H1 (cell line): ENCODE measurements at places on chromosomes 12 and 14. TPM values are rescaled to one million over a fixed set of nuclear protein-coding genes. Genes with fewer than 3 reads are reported as not detected.

DNA sequence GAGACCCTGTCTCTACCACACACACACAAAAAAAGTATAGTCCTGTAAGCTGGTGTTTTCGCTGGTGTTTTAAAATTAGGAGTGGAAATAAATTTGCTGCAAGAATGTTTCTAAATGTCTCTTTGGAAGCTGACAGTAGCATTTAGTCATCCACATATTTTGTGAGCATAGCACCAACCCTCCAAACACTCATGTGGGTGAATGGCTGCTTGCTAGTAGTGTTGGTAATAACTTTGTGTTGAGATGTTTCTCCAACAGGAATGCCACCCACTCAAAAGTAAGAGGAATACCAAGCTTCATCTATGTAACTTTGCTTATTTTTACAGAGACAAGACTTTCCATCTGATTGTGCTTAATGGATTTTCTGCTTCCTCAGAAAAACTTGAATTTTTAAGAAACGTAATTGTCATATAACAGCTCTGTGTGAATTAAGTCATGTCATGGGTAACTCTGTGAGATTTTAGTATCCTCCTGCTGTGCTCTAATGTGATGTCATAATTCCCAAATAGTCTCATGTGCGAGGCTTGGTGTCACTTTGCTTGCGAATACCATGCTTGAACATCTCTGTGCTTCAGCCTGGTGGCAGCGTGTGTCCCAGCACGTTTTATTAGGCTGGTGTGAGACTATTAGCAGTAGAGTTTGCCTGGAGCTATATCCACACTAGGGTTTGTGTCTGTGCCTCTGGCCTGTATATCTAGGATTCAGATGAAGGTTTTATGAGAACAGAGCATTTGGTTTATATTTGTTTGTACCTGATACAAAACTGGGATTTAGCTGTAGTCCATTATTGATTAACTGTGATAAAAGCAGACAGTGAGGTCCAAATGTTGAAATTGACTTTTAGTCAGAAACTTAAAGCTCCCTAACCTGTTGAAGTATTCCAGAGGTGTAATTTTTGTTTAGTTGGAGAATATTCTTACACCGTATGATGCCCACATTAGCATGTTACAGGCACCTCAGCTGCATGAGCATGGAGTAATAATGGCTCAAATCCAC lies 80.5 kb downstream of the FBXW8 start:
- H3K27me3 ChIP-seq, result no peaks in the 10 kb centered on the region
- peaks cover 6% of the 10 kb centered on the region; the same call in 1 of the 2 replicates for H3K36me3 ChIP-seq

Gene RIMBP2
- total RNA-seq, result 0.31 and 0.65 TPM in 2 replicates

GRCh38 chr14:93104961-93105360 lies 10.8 kb downstream of the ITPK1 start:
- no peak overlapping the region for H3K4me3 ChIP-seq
- H3K36me3 ChIP-seq, result no peaks in the 10 kb centered on the region
- no peak for DNase-seq

DNA sequence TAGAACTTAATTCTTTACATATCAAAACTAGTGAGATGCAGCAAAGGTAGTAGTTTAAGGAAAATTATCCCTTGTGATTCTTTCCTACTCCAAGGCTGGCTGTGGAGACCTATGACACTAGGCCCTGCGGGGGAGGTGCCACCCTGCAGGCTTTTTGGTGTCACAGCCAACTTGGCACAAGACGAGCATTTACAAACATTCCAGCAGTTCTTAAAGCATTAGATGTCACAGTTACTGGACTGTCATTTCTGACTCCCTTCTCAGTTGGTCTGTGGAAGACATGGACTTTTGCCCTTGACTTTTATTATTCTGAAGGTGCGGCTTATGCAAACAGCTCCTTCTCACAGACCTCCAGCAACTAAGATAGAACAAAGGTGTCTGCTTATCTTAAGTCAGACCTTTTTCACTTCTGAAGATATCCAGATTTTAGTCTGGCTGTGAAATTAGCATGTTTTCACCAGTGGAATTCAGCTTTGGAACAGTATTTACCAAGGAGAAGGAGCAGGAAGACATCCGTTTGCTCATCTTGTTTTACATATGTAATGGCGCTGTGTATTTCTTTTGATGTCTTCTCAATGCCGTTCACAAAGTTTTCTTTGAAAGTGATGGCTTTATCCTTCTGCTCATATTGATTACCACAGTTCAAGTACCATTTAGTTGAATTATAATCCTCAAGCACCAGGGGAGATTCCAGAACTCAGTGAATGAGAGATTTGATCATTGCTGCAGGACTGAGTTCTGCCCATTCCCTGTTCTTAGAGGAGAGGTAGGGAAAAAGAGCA lies 17.9 kb downstream of the SRGAP1 start:
- no peak overlapping the region for H3K4me3 ChIP-seq
- no peak overlapping the region for H3K27ac ChIP-seq

Gene BLOC1S1
- 84.3 and 91.1 TPM in 2 replicates for total RNA-seq

DNA sequence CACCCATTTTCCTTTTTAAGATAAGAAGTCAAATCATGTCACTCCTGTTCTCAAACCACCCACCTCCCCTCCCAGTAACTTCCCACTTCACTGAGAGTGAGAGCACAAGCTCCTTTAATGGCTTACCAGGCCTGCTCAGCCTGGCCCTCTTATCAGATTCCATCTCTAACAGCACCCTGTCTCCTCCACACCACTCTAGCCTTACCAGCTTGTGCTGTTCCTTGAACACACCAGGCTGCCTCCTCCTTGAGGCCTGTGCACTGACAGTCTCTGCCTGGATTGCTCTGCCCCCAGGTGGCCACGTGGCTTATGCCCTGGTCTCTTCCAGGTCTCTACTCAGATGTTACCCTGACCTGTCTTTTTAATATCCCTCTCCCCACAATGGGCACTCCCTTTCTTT lies 40.1 kb upstream of the EVL start:
- H3K4me3 ChIP-seq, result no peak overlapping the region
- no peaks in the 10 kb centered on the region for H3K4me1 ChIP-seq

DNA sequence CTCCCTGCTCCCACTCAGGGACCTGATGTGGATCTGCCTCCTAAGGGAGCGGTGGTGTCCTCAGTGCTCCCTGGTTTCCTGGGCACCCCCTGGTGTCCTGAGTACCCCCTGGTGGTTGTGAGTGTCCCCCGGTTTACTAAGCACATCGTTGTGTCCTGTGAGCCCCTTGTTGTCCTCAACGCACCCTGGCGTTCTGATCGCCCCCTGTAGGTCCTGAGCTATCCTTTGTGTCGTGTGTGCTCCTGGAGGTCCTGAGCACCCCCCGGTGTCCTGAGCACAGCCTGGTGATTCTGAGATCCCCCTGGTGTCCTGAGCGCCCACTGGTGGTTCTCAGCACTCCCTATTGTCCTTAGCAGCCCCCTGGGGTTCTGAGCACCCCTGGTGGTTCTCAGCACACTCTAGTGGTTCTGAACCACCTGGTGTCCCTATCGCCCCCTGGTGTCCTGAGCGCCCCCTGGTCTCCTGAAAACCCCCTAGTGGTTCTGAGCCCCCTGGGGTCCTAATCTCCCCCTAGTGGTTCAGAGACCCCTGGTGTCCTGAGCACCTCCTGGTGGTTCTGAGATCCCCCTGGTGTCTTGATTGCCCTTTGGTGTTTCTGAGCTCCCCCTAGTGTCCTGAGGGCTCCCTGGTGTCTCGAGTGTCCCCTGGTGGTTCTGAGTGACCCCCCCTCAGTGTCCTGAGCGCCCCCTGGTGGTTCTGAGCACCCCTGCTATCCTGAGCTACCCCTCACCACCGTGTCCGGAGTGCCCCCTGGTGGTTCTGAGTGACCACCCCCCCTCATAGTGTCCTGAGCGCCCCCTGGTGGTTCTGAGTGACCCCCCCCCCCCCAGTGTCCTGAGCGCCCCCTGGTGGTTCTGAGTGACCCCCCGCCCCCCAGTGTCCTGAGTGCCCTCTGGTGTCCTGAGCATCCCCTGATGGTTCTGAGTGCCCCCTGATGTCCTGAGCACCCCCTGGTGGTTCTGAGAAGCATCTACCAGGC lies 615.1 kb downstream of the TMEM121 start:
- no peaks in the 10 kb centered on the region for H3K27me3 ChIP-seq
- no peak for DNase-seq
- H3K4me1 ChIP-seq, result no peaks in the 10 kb centered on the region
- no peak overlapping the region for H3K4me3 ChIP-seq

GRCh38 chr14:61183196-61183885 lies 97.8 kb downstream of the TMEM30B start:
- no peak overlapping the region for H3K4me3 ChIP-seq
- H3K36me3 ChIP-seq, result no peaks in the 10 kb centered on the region
- no peaks in the 10 kb centered on the region for H3K27me3 ChIP-seq
- H3K27ac ChIP-seq, result no peak overlapping the region
- no peak for DNase-seq
- H3K4me1 ChIP-seq, result no peaks in the 10 kb centered on the region

- H3K4me3 ChIP-seq, result no peak overlapping the region
- peaks cover 22% of the 10 kb centered on the region for H3K27me3 ChIP-seq
- H3K4me1 ChIP-seq, result no peaks in the 10 kb centered on the region
- H3K27ac ChIP-seq, result no peak overlapping the region
- no peaks in the 10 kb centered on the region for H3K36me3 ChIP-seq
Observed at GRCh38 chr12:130147875-130148596, 14.2 kb upstream of the FZD10 start.

Gene ZNF641
- 6.2 and 7.8 TPM in 2 replicates for total RNA-seq

Gene USP15
- total RNA-seq, result 37.2 and 38.6 TPM in 2 replicates

Gene GLIPR1L1
- total RNA-seq, result 1.7 and 2.0 TPM in 2 replicates

DNA sequence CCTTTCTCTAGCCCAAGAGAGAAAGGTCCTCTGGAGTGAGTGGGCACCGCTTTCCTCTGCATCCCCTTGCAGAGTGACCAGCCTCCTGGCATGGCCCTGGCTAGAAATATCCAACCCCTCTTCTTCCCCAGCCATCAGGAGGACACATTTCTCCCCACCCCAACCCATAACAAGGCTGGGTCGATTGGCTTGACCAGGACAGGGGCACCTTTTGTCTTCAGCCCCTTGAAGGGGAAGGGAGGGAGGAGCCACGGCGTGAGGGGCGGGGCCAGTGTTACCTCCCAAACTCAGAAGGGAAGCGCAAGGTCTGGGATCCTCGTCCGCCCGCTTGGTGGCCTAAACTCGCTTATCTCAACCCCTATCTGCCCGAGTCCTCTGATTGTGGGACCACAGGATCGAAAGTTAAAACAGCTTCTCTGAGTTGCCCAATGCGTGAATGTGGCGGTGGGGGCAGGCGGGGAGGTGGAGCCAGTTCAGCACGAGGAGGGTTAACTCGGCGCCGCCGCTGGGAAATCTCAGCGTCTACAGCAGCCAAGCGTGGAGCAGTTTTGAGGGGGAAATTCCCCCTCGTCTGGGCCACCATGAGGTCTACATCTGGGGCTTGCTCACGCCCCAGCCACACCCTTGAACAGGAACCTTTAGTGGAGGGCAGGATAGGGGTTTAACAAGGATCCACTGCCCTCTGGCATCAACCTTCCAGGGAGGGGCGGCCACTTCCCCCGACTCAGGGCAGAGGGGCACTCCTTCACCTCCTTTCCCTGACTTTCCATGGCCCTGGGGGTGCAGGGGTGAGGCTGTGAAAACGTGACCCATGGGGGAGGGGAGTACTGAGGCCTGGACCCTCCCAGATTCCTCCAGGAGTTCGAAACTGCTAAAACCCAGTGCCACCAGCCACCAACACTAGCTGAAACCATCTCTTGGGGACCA lies 795 bp downstream of the STAT6 start:
- H3K4me3 ChIP-seq, result peak overlapping the region; percentile 5
- H3K4me1 ChIP-seq, result peaks cover 10% of the 10 kb centered on the region
- peak; percentile 93 for DNase-seq
- no peaks in the 10 kb centered on the region for H3K27me3 ChIP-seq

DNA sequence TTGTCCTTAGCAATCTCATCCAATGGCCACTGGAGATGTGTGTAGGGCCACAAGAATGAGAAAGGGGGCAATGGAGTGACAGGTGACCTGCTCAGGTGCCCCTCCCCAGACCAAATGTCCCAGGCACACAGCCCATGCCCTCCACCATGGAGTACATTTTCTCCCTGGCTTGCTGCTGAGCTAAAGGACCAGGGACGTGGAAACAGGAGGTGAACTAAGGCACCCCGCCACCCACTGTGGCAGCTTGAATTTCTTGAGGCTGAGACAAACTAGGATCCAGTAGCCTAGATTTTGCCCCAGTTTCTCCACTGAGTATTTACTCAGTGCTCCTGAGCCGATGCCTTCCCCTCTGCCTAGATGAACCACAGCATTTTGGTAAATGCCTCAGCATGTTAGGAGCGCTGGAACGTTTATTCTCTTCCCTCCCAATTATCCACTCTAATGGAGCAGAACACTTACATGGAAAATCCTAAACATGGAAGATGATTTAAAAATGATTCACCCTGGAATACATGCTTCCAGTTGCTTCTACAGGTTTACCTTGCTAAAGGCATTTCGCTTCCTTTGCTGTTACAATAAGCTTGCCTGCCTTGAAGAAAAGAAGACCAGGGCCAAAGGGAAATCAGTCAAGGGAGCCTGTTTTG lies 198.0 kb downstream of the ZFP36L1 start:
- H3K4me3 ChIP-seq, result no peak overlapping the region
- peaks cover 1% of the 10 kb centered on the region; the same call in 1 of the 2 replicates for H3K4me1 ChIP-seq
- DNase-seq, result no peak
- H3K36me3 ChIP-seq, result no peaks in the 10 kb centered on the region

DNA sequence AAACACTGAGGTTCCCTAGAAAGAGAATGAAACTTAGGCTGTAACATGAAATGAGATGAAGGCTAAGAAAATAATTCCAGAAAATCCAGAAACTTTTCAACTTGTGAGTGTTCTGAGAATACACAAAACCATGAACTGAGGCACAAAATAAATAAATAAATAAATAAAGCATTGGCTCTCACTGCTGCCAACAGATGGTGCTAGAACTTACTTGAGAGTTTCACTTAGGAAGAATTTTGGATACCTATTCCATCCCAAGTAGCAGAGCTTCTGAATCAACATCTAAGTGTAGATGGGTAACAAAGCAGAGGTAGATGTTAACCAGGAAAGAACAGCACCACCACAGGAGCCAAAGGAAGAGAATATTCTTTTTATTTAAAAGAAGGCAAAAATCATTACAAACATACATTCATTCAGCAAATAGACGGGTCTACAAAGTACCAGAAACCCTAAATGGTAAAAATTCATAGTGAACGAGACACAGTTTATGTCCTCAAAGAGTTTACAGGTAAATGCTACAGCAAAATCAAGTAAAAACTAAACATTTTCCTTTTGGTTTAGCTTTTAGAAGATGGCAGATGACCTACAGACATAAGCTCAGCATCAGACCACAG lies 16.7 kb downstream of the EPS8 start:
- H3K36me3 ChIP-seq, result no peaks in the 10 kb centered on the region
- H3K4me1 ChIP-seq, result peaks cover 2% of the 10 kb centered on the region; the same call in 1 of the 2 replicates
- H3K27ac ChIP-seq, result no peak overlapping the region
- H3K4me3 ChIP-seq, result no peak overlapping the region
- H3K27me3 ChIP-seq, result no peaks in the 10 kb centered on the region
- no peak for DNase-seq

GRCh38 chr14:95025218-95025617 lies 132.1 kb downstream of the DICER1 start:
- no peak for DNase-seq
- no peak overlapping the region for H3K27ac ChIP-seq
- H3K4me3 ChIP-seq, result no peak overlapping the region
- H3K4me1 ChIP-seq, result no peaks in the 10 kb centered on the region
- no peaks in the 10 kb centered on the region for H3K36me3 ChIP-seq

DNA sequence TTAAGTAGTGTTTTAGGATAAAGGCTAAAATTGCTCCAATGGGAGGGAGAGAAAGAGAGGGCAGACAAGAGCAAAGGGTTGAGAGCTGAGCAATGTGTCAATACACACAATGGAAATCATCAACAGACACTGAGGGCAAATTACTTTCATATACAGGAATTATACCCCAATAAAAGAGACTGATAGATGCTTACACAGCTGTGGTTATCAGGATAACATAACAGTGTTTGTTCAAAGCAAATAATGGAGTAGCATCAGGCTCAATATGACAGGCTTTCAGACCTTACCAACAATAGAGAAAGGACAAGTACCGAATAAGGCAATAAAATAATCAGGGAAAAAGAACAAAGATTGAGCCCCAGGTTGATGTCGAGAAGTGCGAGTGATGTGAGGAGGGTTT lies 53.4 kb upstream of the DIO2 start:
- no peaks in the 10 kb centered on the region for H3K27me3 ChIP-seq
- no peak overlapping the region for H3K27ac ChIP-seq
- H3K4me1 ChIP-seq, result no peaks in the 10 kb centered on the region

Gene PPFIA2
- 1.8 and 3.3 TPM in 2 replicates for total RNA-seq

Gene OR11H12
- not detected in 2 replicates for total RNA-seq
